Heart right ventricle (tissue), 16 donors: ENCODE measurements at places on chromosomes 7 and 10.

- no peak overlapping the region for H3K4me3 ChIP-seq
- DNase-seq, result peak; percentile 33
- no peaks in the 10 kb centered on the region for H3K4me1 ChIP-seq
- no peak overlapping the region for H3K27ac ChIP-seq
These were observed 8.7 kb downstream of the ECD start for GRCh38 chr10:73159038-73159648.

GRCh38 chr10:59339351-59339750 lies 23.0 kb downstream of the FAM13C start:
- H3K4me1 ChIP-seq, result peaks cover 31% of the 10 kb centered on the region
- DNase-seq, result no peak
- H3K4me3 ChIP-seq, result no peak overlapping the region
- H3K27ac ChIP-seq, result no peak overlapping the region

DNA sequence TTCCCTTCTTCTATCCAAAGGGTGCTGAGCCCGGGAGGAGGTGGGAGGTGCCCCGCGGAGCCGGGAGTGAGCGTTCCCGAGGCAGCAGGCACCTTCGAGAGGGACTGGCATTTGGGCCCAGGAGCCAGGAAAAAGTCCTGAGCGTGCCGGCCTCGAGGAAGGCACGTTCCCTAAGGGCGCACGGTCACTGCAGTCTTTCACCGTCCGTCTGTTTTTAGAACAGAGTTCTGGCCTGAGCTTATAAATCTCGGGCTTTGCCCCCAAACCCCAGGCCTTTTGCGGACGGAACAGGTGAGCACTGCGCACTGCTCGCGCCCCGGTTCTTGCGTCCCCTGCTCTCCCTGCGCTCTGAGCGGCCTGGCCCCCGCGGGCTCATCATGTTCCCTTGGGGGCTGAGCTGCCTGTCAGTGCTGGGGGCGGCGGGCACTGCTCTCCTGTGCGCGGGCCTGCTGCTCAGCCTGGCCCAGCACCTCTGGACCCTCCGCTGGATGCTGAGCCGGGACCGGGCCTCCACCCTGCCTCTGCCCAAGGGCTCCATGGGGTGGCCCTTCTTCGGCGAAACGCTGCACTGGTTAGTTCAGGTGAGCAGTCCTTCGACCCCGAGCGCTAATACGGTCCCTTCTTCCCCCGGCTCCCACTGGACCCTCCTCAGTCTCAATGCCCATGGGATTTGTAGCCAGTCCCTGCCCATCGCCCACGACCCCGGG lies 442 bp downstream of the CYP26C1 start:
- H3K36me3 ChIP-seq, result no peaks in the 10 kb centered on the region
- peaks cover 40% of the 10 kb centered on the region for H3K4me1 ChIP-seq
- H3K4me3 ChIP-seq, result no peak overlapping the region
- no peak overlapping the region for H3K27ac ChIP-seq
- DNase-seq, result no peak

- DNase-seq, result peak; percentile 45
- H3K36me3 ChIP-seq, result no peaks in the 10 kb centered on the region
- no peak overlapping the region for H3K4me3 ChIP-seq
- no peaks in the 10 kb centered on the region for H3K27me3 ChIP-seq
These were observed 43.2 kb downstream of the GPAM start for GRCh38 chr10:112140110-112140970.

DNA sequence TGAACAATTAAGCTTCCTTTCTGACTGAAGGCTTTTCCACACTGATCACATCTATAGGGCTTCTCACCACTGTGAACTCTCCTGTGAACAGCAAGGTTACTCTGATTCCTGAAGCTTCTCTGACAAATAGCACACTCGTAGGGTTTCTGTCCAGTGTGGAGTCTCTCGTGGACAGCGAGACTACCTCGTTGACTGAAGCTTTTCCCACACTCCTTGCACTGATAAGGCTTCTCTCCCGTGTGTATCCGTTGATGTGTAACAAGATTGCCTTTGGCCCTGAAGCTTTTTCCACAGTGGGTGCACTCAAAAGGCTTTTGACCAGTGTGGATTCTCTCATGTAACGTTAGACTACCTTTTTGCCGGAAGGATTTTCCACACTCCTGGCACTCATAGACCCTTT lies 4.4 kb downstream of the ZNF32 start:
- no peaks in the 10 kb centered on the region for H3K27me3 ChIP-seq
- no peak overlapping the region for H3K27ac ChIP-seq
- no peak for DNase-seq
- peaks cover 12% of the 10 kb centered on the region for H3K4me1 ChIP-seq
- H3K36me3 ChIP-seq, result peaks cover 39% of the 10 kb centered on the region
- no peak overlapping the region for H3K4me3 ChIP-seq

DNA sequence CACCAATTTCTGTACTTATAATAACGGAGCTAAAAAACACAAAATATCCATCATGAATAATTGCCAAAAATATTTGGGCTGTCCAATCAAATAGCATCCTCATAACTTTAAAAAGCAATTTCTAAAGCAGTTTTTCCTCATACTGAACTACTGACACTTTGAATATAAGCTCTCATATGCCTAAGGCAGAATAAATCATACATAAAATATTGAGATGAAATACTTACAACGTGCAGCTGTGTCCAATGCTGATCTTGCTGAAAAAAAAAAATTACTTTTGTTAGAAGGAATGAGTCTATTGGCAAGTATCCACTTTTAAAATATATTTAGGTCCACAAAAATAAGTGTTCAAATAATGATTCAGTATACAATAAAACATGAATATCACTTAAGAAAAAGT lies 24.2 kb downstream of the FAM3C start:
- H3K36me3 ChIP-seq, result peaks cover 54% of the 10 kb centered on the region
- H3K27me3 ChIP-seq, result no peaks in the 10 kb centered on the region
- no peak for DNase-seq
- H3K4me1 ChIP-seq, result peaks cover 31% of the 10 kb centered on the region
- no peak overlapping the region for H3K27ac ChIP-seq

DNA sequence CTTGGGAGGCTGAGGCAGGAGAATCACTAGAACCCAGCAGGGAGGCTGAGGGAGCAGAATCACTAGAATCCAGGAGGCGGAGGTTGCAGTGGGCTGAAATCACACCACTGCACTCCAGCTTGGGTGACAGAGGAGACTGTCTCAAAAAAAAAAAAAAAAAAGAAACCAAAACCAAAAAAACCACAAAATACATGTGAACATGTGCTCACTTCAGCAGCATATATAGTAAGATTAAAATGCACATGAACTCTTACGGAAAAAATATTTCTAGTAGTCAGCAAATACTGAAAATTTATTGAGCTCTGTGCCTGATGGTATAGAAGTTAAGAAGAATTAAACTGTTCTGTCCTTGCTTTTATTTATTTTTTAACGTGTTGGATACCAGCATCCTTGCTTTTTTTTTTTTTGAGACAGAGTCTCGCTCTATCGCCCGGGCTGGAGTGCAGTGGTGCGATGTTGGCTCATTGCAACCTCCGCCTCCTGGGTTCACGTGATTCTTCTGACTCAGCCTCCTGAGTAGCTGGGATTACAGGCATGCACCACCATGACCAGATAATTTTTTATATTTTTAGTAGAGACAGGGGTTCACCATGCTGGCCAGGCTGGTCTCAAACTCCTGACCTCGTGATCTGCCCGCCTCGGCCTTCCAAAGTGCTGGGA lies 9.6 kb upstream of the ZNF487 start:
- no peak overlapping the region for H3K27ac ChIP-seq
- DNase-seq, result no peak
- H3K4me3 ChIP-seq, result no peak overlapping the region
- H3K27me3 ChIP-seq, result no peaks in the 10 kb centered on the region

GRCh38 chr10:45466784-45467183 lies 92.8 kb downstream of the ALOX5 start:
- no peak overlapping the region for H3K27ac ChIP-seq
- H3K4me1 ChIP-seq, result peaks cover 64% of the 10 kb centered on the region
- H3K36me3 ChIP-seq, result no peaks in the 10 kb centered on the region
- DNase-seq, result no peak
- H3K4me3 ChIP-seq, result no peak overlapping the region
- no peaks in the 10 kb centered on the region for H3K27me3 ChIP-seq

GRCh38 chr7:27686315-27686714 lies 23.6 kb upstream of the HIBADH start:
- H3K4me1 ChIP-seq, result no peaks in the 10 kb centered on the region
- H3K36me3 ChIP-seq, result no peaks in the 10 kb centered on the region
- no peaks in the 10 kb centered on the region for H3K27me3 ChIP-seq
- no peak overlapping the region for H3K27ac ChIP-seq

DNA sequence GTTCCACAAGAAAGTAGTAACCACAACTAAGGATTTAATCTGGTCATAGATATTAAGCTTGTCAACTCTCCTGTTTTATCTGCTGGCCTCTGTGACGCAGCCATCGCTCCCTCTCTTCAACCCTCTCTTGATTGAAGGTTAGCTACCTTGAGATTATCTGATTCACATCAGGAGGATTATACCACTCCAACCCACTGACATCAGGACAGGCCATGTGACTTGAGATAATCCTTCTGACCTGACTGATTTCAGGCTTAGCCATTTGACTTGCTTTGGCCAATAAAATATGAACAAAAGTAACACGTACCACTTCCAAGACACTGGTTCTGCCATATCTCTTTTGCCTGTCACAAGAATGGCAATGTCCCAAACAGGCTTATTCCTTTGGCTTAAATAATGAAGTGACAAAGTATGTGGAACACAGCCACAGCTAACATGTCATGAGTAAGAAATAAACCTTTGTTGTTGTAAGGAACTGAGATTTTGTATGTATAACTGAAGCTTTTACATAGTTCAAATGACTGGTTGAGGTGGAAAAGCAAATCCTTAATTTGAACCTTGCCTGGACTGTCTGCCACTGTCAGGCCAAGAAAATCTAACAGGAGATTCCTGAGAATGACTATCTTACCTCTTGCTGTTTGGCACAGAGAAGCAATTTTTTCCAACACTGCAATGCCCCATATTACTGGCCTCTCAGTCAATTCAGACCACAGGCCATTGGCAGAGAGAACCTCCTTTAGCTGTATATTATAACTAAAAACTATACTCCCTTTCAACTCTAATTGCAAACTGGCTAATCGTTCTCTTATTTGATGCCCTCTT lies 13.9 kb downstream of the ZNF438 start:
- H3K4me1 ChIP-seq, result peaks cover 50% of the 10 kb centered on the region
- no peak for DNase-seq
- no peaks in the 10 kb centered on the region for H3K36me3 ChIP-seq
- H3K4me3 ChIP-seq, result no peak overlapping the region
- no peaks in the 10 kb centered on the region for H3K27me3 ChIP-seq

DNA sequence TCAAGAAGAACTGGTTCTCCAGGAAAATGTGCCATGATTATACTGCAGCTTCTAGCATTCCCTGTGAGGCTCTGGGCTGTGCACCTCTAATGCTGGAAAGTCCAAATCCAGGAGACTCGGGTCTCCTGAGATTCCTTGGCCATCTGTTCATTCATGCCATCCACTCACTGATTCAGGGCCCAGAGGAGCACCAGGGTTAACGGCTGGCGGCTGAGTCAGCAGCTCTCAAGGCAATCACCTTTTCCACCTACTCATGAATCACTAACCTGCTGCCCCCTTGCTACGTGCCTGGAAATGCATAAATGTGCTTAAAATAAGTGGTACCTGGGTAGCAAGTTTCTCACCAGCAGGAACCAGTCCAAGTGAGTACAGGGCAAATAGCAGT lies 132.7 kb downstream of the KCNMA1 start:
- H3K27ac ChIP-seq, result no peak overlapping the region
- H3K4me3 ChIP-seq, result no peak overlapping the region
- H3K27me3 ChIP-seq, result peaks cover 24% of the 10 kb centered on the region
- H3K36me3 ChIP-seq, result no peaks in the 10 kb centered on the region
- H3K4me1 ChIP-seq, result peaks cover 4% of the 10 kb centered on the region

DNA sequence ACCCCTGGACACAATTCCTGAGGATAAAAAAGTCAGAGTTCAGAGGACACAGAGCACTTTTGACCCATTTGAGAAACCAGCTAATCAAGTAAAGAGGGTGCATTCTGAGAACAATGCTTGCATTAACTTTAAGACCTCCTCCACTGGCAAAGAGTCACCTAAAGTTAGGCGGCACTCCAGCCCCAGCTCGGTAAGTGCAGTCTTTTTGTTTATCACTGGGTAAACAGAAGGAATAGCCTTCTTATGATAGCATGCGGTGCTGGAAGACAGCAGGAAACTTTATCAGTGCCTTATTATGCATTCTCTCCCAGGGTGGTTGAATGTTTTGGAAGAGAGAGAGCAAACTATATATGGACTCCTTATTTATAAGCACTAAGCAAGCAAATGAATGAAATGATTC lies 130.5 kb downstream of the CDK14 start:
- no peak overlapping the region for H3K4me3 ChIP-seq
- H3K36me3 ChIP-seq, result no peaks in the 10 kb centered on the region
- DNase-seq, result no peak
- H3K4me1 ChIP-seq, result peaks cover 28% of the 10 kb centered on the region
- H3K27ac ChIP-seq, result peak overlapping the region; percentile 21

DNA sequence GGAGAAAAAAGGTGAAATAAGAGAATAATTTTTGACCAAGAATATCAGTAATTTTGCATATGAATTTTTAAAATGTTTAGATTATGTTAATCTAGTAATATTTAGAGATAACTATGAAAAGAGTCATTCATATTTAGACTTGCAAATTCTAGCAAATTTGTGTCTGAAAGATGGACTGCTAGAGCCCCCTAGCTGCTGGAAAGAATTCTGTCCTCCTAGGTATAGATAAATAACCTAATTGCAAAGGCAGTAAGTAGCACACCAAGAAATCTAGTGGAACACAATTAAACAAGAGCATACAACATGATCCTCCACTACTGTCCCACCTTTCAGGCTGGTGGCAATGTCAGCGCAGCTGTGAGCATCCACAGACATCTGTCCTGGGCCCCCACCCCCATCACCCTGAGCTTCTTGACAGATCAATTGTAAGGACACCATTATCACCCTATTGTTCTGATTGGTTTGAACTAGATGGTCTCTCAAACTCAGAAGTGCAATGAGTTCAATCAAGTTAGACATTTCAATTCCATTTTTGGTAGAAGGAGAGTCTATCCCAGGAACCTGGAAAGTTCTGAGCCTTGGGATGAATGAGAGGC lies 15.0 kb upstream of the GFRA1 start:
- no peak overlapping the region for H3K27ac ChIP-seq
- no peak for DNase-seq

DNA sequence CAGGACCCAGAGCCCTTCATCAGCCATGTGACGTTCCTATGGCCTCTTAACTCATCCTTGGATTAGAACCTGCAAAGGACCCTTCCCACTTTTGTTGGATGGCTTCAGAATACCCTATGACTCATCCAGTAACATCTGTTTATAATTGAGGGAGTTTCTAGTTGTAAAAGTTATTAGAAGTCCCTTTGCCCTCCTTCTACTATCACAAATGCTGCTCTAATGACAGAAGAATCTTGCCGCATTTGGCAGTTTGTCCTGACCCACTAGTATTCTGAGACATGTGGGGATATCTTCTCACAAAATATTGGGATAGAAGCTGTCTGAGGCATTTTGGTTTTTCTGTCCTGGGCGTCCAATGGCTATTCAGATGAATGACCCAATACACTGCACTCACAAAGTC lies 251.8 kb upstream of the TMEM72 start:
- no peaks in the 10 kb centered on the region for H3K4me1 ChIP-seq
- no peak for DNase-seq
- no peaks in the 10 kb centered on the region for H3K36me3 ChIP-seq
- no peak overlapping the region for H3K27ac ChIP-seq
- H3K27me3 ChIP-seq, result no peaks in the 10 kb centered on the region
